ENCODE measurements at places on chromosomes 1 and 21. TPM values are rescaled to one million over a fixed set of nuclear protein-coding genes. Genes with fewer than 3 reads are reported as not detected.

The PGBD2 gene
- total RNA-seq: 12.6 TPM

The SORT1 gene
- 164 TPM for total RNA-seq

The UBE2U gene
- total RNA-seq: not detected

The LCE1D gene
- total RNA-seq: not detected

The OLFM3 gene
- not detected for total RNA-seq

The TDRD5 gene
- 3.8 TPM for total RNA-seq
